ENCODE measurements at places on chromosomes 3 and 15.
A peak's percentile ranks its signal among the peaks of the same experiment; 100 is the strongest.

GRCh38 chr3:39750712-39751111 is 58.7 kb upstream of the MYRIP start:
- DNase-seq = no peak

GRCh38 chr15:96807361-96807760 is 476.9 kb downstream of the NR2F2 start:
- no peak for DNase-seq

- no peak for DNase-seq
Measured at GRCh38 chr15:51303462-51303980, 34.9 kb downstream of the CYP19A1 start.

- no peak for DNase-seq
Measured at GRCh38 chr15:98676586-98677270, 28.4 kb downstream of the IGF1R start.

DNA sequence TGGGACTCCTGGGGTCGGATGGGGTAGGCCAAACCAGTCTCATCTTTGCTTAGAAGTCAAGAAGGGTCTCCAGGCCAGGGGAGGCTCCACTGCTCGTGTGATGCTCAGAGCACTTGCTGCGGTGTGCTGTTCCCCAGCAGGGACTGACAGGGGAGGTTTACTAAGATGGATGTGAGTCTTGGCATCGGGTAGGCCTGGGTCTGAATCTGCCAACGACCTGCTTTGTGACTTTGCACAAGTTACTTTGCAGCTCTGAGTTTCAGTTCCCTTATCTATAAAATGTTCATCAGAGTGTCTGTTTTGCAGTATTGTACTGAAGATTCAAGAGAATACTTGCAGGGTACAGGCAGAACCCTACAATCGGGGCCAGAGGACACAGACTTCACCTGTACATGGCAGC is 17.3 kb upstream of the CDCP1 start:
- DNase-seq = no peak

- peak; percentile 15 for DNase-seq
Measured at GRCh38 chr3:68878322-68878721, 54.0 kb downstream of the TAFA4 start.

- DNase-seq = no peak
Measured at GRCh38 chr3:177665122-177665808, 468.0 kb upstream of the TBL1XR1 start.

DNA sequence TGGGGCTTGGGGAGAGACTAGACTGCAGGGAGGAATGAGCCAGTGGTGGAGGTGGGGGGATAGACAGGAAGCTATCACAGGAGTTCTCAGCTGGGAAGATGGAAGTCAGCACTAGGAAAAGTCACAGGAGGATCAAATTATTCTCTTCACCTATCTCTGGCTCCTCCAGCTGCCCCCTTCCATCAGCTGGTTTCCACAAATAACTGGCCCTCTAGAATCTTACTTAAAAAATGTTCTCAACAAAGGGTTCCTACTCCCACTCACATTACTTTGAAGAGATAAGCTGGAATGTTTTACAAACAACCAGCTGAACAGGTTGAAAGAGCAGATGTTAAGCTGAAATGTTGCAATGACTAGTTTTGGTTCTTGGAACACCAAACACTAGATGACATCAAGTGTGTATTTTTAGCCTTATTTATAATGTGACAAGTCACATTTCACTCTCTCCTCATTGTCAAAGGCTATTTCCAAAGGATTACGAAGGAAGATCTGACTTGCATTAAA is 102.7 kb upstream of the AADACL2 start:
- no peak for DNase-seq

DNA sequence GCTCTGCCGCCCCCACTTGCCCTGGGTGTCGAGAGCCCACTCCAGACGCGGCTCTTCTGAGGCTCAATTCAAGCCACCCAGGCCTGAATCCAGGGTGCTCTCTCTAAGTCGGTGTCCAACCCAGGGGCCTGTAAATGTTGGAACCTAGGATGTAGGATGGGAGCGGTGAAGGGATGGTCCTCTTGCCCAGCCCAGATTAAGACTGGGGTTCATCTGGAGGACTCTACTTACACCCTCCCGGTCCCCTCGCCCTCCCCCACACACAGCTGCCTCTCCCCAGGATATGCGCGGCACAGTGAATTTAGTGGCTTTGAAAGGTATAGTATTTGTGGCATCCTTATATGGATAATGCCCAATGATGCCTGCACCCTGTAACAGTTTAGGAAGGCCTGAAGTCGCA is 822 bp upstream of the FBN1 start:
- DNase-seq = no peak

DNA sequence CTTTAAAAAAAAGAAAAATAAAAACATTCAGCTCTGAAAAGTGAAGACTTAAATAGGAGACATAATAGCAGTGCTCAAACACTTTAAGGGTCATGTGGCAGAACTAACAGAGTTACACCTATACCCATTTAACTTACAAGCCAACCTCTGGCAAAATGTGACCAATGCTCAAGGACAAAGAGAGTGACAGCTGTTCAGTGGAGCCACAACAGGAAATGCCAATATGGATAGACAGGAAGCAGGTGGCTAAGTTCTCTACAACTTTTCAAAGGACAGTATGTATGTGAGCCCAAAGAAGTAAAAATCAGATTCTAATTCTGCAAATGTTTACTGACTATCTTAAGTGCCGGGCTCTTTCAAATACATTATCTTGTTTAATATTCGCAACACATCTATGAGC is 3.4 kb downstream of the TMCC1 start:
- DNase-seq = peak; percentile 86

- DNase-seq = no peak
Measured at GRCh38 chr3:77780278-77780996, 740.5 kb downstream of the ROBO2 start.

DNA sequence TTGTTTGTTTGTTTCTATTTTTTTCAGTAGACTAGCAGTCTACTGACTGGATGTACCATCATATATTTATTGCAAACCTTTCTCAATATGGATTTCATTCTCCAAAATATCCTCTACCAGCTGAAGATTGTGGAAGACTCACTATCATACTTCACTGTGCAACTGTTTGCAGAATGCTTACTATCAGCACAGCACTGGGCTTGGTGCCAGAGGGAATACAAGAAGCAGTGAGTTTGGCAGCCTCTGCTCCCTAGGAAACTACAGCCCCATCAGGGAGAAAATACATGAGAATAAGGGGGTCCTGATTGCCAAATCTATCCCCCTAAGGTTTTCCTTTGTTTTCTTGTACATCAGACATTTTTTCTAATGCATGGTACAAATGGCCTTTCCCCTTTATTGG is 27.5 kb downstream of the AQP9 start:
- no peak for DNase-seq

DNA sequence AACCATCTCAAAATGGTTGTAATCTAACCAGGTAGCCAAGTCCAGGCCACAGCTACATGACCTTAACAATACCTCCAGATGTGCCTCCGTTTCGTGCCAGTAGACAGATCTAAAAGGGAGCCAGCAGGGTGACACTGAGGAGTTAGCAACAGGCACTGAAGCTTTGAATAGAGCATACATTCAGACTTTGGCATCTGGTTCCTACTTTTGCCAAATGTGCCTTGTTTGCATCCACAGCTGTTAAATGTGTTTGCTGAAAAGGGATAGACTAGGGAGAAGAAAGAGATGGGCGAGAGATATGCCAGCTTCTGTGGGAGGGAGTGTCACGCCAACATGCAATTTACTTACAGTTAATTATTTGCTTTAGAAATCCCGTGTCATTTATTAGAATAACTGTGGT is 1433.9 kb upstream of the CADM2 start:
- DNase-seq = no peak

- DNase-seq = no peak
Measured at GRCh38 chr15:48733615-48734014, 77.3 kb downstream of the CEP152 start.

DNA sequence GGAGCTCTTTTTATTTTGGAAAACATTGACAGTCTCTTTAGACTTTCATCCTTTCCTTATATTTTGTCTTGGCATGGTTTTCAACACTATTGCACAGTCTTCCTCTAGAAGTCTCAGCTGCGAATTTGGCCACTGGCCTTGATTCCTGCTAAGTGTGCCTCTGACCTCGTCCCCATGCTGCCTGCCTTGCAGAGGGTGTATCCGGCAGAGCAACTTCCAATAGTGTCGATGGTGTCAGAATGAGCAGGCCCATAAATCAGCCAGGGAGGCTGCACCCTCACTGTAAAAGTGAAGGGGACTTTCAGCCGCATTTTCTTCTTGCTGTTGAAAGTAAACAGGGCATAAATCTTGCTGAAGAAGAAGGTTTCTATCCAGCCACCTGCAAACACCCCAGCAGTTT is 336.7 kb upstream of the TRIM42 start:
- no peak for DNase-seq

DNA sequence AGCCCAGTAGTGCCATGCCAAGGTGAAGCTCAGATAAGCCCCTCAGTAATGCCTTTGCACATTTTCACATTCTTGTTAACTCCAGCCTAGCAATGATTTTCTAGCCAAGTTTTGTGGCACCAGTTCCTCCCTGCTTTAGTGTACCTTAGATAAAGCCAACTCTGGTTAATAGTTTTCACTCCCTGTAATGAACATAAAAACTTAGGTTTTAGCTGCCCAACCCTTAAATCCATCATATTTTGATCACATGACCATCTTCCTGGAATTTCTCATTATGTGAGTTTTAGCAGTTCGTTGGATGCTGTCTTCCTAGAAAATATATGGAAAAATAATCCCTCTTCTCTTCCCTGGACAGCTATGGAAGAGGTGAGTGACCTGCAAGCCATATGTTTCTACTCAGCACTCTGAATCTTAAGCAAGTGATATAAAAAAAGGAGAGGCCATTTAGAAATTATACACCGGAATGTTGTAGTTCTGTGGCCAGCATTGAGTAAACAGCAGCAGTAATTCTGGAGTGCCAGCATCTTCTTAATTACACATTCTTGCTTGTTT is 62.2 kb upstream of the P2RY1 start:
- DNase-seq = no peak

DNA sequence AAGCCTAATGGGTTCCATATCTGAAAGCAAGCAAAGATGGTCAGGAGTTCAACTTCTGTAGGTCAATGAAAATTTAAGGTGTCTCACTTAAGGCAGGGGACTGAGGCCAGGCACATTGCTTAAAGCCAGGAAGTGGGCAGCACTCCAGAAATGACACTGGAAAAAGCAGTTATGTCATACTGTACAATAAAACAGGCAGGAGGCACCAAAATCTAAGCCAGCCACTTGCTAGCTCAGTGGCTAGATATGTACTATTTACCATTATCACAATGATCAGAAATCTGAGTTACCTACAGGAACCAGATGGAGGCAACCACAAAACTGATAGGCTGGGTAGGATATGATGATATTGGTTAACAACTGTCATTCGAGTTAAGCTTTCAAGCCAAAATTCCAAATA is 57.3 kb downstream of the FRMD5 start:
- DNase-seq = no peak

DNA sequence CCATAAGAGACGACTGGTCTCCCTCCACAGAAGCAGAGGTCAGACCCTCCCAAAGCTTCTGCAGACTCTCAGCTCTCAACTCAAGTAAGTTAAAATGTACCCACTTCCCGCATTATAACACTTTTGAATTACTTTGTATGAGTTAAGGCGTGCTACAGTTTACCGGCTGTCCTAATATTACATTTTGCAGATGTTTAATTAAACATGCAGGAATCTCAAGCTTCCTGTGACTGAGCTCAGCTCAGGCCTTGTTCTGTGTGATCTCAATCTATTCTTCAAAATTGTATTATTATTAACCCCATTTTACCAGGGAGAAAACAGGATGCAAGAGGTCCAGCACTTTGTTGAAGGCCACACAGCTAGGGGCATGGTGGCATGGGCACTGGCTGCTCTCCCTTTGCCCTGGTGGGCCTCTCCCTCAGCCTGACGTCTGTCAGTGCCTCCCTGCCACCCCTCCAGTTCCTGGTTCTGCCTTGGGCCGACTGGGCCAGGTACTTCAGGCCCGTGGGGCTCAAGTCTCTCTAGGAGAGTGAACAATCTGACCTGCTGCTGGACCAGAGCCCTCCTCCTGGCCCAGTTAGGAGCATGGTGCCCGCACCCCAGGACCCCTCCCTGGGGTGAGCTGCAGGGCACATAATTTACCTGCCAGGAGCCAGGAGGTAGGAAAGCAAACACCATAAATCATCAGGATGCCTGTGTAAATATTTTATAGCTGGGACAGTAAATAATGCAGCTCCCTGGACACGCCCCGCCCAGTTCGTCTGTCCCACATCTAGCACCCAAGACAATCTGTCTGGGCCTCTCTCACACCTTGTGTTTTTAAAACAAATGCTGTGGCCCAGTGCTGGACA is 14.9 kb upstream of the RFT1 start:
- no peak for DNase-seq

GRCh38 chr15:62706317-62706716 is 336.2 kb upstream of the TPM1 start:
- DNase-seq = no peak

DNA sequence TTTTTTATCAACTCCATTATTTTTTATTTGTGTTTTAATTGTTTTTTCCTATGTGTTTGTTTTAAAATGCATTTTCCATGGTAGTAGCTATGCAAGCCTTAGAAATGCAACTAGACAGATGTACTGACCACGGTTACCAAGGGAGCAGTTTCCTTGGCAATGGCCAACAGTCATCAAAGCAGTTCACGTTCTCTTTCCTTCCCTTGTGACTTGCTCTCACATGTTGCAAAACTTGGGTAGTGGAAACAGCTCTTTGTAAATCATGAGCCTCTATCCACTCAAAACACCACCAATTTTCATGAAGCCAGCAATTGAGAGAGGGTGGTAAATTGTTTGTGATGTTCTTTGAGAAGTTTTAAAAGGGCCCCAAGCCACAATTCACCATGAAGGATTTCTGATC is 499.4 kb upstream of the MDFIC2 start:
- no peak for DNase-seq

DNA sequence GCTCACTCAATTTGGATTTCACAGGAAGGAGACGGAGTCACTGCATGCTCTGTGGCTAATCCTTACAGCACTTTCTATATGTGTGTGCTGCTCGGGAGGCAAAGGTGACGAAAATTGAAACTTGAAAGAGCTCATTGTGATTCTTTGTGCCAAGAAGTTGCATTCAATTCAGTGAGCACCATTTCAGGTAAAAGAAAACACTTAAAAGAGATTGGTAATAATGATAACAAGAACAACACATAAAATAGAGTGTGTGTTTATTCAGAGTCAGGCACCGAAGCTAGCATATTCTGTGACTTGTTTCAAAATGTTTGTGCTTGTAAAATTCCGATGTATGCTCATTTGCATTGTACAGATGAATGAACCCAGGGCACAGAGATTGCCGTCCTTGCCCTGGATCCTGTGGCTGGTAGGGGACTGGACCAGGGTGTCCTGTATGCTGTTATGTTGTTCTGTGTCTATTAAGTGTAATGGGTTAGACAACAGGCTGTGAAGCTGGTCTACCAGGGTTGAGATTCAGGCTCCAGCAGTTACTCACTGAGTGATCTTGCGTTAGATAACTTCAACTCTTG is 193.3 kb upstream of the PROK2 start:
- no peak for DNase-seq

DNA sequence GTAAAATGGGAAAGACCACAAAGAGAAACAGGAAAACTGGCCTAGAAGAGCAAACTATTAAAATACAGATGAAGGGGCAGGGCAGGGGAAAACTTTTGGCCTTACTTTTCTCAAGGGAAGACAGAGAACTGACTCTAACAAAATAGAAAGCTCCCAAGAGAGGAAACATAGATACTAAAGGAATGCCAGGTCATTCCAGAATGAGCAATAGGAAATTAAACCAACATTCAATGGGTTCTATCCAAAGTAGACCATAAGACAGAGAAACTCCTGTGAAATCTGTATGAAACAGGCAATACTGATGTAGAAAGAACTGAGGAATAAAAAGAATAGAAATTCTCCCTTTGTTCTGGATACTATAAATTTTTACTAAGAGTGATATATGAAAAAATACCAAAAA is 491.8 kb downstream of the MECOM start:
- DNase-seq = no peak
